ENCODE measurements at places on chromosomes 5 and 9.

DNA sequence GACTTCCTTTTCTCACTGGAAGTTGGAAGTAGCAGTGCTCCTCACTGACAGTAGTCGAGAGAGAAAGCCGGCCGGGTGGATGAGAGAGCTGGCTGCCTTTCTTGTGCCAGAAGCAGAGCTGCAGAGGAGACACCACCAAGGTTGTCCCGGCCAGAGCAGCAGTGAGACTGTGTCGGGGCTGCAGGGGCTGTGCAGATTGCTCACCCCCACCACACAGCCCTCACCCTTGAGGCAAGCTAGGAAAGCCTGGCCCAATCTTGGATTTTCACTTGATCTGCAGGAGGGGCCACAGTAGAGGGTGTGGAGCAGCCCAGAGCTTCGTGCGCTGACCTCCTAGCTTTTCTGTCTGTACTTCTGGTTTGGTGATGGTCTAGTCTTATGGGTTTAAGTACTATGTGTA lies 9.1 kb downstream of the OSMR start:
- DNase-seq = no peak

- DNase-seq = no peak
Observed at GRCh38 chr9:110257097-110257841, 962 bp upstream of the TXN start.

- DNase-seq = no peak
Observed at GRCh38 chr5:168443950-168444700, 42.1 kb upstream of the RARS1 start.

DNA sequence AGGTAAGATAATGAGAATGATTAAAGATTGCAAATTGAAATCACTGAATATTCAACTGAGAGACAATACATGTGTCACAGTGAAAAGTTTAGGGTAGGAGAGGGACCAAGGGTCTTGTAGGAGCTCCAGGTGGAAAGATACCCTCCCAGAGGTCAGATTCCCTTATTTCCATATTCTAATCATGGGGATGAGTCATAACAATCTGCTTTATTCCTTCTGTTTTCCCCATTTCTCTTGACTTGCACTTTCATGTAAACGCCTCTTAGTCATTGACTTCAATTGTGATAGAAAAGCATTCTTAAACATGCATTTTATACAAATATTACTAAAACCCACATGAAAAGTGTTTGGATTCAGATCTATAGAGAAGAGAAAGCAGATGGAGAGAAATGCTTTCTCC lies 81.3 kb upstream of the CTSL start:
- no peak for DNase-seq

- DNase-seq = no peak
Observed at GRCh38 chr5:81167544-81167943, 65.6 kb upstream of the CKMT2 start.

DNA sequence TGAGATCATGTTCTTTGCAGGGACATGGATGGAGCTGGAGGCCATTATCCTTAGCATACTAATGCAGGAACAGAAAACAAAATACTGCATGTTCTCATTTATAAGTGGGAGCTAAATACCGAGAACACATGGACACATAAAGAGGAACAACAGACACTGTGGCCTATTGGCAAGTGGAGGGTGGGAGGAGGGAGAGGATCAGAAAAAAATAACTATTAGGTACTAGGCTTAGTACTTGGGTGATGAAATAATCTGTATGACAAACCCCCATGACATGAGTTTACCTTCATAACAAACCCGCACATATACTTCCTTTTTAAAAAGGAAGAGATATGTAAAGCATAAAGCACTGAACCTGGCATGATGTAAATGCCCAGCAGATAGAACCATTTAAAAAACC lies 99.0 kb downstream of the MEGF10 start:
- DNase-seq = no peak

DNA sequence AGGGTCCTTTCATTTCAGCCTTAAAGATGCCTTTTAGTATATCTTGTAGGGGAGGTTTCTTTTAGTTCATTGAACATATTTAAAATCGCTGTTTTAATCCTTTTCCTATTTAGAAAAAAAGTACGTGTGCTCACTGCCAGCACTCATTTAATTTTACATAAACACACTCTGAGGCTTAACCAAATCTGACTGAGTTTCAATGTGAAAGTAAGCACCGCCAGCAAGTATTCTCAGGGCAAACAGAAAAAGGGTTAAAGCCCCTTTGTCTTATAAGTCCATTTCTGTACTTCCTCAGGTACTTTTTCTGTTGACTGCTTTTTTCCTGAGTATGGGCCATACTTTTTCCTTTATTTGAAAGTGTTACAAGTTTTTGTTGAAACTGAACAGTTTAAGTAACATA lies 31.8 kb downstream of the SMC5 start:
- DNase-seq = no peak

GRCh38 chr5:23820765-23821471 lies 313.5 kb downstream of the PRDM9 start:
- no peak for DNase-seq

DNA sequence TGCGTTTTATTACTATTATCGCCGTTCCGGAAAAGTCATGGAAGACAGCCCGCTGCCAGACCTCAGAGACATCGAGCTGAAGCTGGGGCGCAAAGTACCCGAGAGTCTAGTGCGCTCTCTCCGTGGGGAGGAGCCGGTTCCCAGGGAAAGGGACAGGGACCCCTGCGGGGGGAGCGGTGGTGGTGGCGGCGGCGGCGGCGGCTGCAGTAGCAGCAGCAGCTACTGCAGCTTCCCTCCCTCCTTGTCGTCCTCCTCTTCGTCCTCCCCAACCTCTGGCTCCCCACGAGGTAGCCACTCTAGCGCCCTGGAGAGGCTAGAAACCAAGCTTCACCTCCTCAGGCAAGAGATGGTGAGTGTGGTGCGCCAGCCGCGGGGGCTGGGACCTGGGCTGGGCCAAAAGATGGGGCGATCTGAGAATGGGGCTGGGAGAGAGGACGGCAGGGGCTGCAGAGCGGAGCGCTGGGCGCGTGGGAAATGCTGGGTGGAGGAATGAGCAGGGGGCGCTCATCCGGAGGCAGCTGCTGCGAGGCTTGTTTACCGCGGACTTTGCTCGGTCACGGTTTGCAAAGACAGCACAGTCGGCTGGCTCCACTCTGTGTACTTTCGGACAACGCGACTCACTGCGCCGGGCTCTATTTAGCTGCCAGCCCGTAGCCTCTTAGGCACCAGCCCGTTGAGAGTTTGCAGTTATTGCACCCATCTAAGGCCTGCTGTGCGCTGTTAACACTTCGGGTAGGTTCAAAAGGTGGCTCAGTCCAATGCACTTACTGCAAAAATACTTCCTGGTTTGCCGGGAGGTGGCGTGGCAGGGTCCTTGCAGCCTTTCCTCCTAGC lies 1.1 kb downstream of the LURAP1L start:
- no peak for DNase-seq

GRCh38 chr5:64682608-64683007 lies 7.7 kb upstream of the SHISAL2B start:
- no peak for DNase-seq

DNA sequence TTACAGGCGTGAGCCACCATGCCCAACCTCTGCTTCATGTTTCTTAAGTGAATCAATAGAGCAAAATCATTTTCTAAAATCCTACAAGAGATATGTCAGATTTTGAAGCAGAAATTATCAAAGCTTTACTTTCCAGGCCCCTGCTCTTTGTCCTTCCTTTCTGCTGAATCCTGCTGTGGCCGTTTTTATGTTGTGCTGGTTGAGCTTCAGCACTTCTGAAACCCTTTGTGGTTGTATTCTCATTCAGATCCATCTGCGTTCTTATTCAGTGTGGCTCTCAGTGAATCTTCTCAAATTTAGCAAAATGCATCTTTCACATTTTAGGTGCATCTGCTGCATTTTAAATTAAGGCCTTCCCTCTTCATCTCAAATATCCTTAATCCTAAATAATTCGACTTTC lies 26.0 kb downstream of the JMY start:
- no peak for DNase-seq

DNA sequence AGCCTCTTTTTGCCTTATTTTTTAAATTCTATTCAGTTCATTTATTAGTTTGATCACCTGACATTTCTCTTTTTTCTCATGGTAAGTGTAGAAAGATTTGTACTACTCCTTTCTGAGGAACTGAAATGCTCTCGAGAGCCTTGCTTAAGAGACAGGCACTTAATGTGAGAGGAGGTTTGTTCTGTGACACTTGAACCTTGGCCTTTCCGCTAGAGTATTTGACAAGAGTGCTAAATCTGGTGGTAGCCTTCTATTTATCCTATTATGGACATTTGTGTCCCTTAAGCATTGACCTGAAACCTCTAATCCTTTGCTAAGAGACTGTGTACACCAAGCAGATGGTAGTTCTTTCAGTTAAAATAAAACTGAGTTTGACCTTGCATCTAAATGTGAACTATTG lies 805.0 kb upstream of the PTPRD start:
- no peak for DNase-seq

GRCh38 chr5:93145767-93146166 lies 435.3 kb downstream of the NR2F1-AS1 start:
- DNase-seq = no peak

- no peak for DNase-seq
Observed at GRCh38 chr5:137564398-137564961, 65.4 kb upstream of the SPOCK1 start.

DNA sequence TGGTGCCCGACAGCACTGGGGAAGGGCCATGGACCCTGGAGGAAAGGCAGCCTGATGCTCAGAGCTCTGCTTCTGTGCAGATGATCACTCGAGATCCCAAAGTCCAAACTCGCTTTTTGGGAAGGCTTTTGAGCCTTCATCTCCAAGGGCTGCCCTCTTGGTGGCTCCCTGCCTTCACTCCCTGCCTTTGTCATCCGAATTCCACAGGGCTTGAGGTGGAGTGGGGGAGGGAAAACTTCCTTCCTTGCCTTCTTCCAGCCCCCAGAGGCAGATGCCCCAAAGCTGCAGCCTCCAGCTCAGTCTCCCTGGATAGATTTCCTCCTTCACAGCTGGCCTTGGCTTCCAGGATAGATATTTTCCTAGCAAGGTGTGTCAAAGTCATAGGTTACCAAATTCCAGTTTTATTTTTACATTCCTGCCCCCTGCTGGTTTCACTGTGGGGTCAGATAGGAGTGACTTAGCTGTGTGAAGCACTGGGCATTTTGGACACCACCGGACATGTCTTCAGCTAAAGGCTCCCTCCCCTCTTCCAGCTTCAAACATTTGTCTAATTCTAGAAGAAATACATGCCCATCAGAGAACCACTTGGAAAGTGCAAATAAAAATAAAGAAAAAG lies 268.2 kb downstream of the HSPA4 start:
- no peak for DNase-seq

DNA sequence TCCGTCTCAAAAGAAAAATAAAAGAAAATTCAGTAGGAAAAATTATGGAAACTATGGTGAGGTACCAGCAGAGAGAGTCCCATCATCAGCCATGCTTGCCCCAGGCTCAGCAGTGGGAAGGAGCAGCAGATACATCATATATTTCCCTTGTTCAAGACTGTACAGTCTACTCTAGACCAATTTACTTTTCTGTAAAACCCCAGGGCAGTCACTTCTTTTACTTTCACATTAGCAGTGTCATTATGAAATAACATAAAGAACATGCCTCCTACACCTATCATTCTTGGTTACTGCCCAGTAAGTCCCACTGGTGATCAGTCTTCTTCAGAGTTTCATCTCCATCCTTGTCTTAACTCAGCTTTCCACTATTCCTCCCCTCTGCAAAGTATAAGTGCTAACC lies 1145.0 kb downstream of the MAT2B start:
- DNase-seq = no peak

DNA sequence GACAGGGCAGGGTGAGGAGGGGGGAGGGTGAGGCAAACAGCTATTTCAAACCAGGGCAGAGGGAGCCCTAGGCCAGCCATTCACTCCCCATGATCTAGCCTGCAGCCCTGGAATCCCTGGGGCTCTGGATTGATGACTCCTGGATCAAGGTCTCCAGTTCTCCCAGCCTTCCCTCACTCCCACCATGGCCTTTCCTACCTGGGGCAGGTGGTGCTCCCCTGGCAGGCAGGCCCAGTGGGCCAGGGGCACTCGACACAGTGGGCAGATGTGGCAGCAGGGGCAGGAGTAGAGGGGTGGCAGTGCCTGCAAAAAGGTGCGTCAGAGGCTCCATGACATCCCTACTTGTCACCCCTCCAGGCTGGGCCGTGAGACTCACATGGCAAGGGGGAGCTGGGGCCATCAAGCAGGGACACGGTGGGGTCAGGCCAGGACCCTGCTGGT lies 6.0 kb downstream of the KIF12 start:
- DNase-seq = no peak

GRCh38 chr5:75993183-75993582 lies 90.0 kb upstream of the SV2C start:
- no peak for DNase-seq

DNA sequence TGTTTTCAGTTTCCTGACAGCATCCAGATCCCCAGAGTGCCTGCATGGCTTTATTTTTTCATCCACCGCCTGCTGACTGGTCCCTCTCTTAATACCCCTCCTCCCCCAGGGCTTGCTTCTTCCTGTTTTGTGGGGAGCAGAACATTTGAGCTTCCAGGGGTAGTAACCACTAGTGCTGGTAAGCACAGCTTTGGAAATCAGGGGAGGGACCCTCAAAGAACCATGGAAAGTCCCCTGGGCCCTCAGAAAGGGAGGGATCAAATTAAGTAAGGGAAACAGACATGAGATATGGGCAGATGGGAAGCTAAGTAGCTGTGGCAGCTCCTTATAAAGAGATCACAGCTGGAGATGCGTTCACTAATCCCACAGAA lies 26.8 kb downstream of the GRIA1 start:
- DNase-seq = no peak

DNA sequence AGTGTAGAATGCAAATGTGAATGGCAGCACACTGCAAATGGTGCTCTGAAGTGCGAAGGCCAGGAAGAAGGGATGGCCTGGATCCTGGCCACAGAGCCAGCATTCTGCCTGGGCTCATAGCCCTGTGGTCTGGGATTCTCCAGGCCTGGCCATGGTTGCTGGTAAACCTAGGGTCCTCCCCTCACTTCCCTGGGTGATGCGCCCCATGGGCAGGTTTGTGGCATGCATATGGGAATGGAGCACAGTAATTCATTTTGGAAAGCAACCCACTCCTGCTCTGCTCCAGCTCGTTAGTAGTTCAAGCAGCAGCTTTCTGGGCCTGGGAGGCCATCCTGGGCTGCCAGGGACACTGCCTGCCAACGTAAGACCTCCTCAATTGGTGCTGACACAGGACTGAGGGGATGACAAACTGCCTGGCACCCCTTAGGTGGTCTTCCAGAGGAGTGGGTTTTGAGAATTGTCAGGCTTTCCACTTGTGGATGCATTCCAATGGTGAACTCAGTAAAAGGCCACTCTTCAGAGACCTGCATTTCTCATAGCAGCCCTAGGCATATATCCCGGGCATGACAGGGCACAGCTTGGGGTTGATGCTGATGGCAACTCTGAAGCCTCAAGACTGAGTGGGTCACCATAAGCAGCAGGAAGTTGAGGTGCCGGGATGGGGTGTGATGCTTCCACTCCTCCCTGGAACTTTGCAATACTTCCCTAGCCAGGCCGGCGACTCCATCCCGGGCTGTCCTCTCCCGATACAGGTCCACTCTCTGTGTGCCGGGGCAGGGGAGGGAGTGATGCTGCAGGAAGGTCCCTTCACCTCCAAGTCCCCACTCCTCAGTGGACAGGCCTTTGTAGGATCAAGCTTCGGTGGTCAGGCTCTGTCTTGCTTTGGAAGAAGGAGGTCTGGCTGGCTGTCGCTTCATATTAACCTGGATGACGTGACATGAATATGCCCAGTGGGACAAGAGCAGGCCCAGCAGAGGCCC lies 1.2 kb upstream of the SLC25A48 start:
- DNase-seq = no peak

- DNase-seq = no peak
Observed at GRCh38 chr9:101465326-101465915, 29.8 kb upstream of the ALDOB start.
